ENCODE measurements at places on chromosomes 7 and 10.

DNA sequence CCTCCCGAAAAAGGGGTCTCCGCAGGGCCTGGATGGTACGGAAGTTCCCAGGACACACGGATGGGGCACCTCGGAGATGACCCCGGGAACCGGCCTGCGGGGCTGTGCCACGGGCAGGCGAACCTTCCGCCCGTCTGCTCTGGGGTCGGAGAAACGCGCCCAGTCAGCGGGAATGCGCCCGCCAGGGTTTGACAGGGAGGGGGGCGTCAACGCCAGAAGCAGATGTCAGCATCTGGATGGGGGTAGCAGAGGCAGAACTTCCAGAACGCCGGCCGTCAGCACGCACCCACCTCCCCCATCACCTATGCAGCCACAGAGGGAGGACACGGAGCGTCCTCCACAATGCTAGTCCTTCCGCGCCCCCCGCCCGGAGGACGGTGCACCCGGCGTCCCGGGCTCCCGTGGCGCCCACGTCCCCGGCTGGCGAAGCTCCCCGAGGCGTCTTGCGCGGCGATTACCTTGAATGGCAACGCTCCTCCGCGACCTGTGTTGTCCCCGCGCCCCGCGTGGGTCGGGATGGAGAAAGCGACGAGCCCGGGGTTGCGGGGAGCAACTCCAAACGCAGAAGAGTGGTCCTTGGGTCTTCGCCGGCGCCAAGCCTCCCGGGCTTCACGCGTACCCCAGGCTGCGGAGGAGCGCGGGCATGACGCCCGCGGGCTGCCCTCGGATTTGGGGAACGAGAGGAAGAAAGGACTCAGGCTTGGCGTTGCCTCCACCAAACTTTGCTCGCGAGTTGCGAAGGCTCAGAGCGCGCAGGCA is 561 bp downstream of the FGFR2 start:
- no peak for DNase-seq

- DNase-seq: no peak
Observed at GRCh38 chr7:27030393-27031050, 65.3 kb downstream of the HOXA1 start.

GRCh38 chr10:33141251-33141650 is 183.2 kb upstream of the ITGB1 start:
- no peak for DNase-seq

DNA sequence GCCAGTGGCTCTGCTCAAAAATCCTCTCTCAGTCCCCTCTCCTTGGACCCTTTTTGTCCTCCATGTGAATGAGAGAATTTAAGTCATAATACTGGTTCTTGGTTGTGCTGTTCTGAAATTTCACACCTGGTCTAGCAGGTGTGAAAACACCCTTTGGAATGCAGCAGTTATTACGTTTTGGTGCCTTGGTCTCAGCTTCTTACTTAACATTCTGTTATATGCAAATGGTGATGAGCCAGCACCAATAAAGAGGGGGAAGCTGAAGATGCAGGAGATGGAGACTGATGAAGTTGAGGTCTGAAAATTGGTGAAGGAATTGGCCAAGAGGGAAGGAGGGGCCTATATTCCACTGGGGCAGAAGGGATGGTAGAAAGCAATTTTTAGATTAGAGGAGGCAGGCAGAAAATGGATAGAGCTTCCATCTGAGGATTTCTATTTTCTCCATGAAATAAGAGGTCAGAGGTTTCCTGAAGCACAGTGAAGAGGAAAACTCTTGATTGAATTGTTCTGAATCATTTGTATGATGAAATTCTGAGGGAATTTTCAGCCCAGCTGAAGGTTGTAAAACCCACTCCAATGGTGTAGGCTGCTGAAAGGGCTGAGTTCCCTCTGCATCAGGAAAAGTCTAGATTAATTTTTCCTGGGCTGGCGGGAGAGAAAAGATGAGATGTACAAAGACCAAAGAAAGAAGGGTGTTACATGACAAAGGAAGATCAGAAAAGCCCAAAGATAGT is 94.0 kb upstream of the FAM180A start:
- DNase-seq: no peak

DNA sequence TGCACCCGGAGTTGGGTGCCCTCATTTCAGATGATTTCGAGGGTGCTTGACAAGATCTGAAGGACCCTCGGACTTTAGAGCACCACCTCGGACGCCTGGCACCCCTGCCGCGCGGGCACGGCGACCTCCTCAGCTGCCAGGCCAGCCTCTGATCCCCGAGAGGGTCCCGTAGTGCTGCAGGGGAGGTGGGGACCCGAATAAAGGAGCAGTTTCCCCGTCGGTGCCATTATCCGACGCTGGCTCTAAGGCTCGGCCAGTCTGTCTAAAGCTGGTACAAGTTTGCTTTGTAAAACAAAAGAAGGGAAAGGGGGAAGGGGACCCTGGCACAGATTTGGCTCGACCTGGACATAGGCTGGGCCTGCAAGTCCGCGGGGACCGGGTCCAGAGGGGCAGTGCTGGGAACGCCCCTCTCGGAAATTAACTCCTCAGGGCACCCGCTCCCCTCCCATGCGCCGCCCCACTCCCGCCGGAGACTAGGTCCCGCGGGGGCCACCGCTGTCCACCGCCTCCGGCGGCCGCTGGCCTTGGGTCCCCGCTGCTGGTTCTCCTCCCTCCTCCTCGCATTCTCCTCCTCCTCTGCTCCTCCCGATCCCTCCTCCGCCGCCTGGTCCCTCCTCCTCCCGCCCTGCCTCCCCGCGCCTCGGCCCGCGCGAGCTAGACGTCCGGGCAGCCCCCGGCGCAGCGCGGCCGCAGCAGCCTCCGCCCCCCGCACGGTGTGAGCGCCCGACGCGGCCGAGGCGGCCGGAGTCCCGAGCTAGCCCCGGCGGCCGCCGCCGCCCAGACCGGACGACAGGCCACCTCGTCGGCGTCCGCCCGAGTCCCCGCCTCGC is at the start of gene EGFR:
EGFR (plus strand) TSS at position 657 of the 830 bp plus-strand sequence. CDS start 261 bp downstream, outside the sequence.
- peak; percentile 16 for DNase-seq

Measured in pons (tissue), 1 donor.